ENCODE measurements at places on chromosomes 16 and 17. TPM values are rescaled to one million over a fixed set of nuclear protein-coding genes. Genes with fewer than 3 reads are reported as not detected.

DNA sequence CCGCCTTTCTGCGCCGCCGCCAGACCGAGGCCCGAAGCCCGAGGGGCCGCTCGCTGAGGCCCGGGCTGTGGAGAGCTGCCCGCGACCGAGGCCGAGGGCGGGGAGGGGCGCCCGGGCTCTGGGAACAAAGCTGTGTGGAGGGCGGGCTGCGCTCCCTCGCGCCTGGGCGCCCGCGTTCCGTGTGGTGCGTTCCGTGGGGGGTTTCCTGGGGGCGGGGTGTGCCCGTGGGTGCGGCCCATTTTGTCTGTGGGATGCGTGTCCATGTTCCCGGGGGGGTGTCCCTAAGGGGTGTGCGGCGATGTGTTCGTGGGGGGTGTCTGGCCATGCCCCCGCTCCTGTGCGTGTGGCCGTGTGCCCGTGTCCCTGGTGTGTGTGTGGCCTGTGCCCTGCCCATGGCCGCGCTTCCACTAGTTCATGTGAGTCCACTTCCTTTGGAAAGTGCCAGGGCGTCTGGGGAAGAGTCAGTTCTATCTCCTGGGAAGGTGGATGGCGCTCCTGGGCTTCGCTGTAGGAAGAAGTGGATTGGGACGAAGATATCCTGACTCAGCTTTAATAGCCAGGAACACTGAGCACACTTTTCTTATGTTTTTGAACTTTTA lies 520 bp downstream of the JPT2 start:
- no peaks in the 10 kb centered on the region for H3K27me3 ChIP-seq
- H3K27ac ChIP-seq: peak overlapping the region; percentile 71
- peak; percentile 42 for DNase-seq

Gene DNASE1L2
- total RNA-seq: 3.3 TPM

DNA sequence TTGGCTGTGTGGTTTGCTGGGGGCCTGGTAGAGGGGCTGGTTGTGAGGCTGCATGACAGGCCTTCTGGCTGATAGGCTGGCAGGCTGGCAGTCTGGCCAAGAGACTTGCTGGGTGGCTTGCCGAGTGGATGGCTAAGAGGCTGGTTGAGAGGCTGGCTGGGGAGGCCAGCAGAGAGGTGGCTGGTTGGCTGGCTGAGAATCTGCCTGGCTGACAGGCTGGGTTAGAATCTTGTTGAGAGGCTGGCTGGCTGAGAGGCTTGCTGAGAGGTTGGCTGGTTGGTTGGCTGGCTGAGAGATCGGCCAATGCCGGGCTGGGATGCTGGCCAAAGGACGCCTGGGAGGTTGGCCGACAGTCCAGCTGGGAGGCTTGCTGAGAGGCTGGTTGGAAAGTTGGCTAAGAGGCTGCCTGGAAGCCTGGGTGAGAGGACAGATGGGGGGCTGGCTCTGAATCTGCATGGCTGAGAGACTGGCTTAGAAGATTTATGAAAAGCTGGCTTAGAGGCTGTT lies 35.9 kb upstream of the ACSM2B start:
- peaks cover 16% of the 10 kb centered on the region for H3K27me3 ChIP-seq
- no peak overlapping the region for H3K27ac ChIP-seq
- DNase-seq: no peak
- H3K36me3 ChIP-seq: no peaks in the 10 kb centered on the region
- H3K4me1 ChIP-seq: no peaks in the 10 kb centered on the region
- H3K4me3 ChIP-seq: no peak overlapping the region

Gene WNT9B
- total RNA-seq: not detected

DNA sequence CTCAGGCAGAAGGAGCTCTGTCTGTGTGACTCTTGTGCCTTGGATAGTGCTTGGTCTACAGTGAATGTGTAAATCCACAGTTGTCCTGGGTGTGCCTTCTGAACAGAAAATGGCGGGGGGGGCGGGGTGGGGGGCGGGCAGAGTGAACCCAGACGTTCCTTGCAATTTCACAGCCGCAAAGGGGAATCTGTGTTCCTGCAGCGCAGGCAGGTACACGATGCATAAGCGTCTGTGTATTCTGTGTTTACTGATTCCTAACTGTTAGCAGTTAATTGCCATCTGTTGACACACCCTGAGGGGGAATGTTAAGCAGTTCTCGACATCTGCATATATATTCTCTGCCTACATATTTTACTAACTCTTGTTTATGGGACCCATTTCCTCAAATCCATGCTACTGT lies 123.5 kb upstream of the ZFHX3 start:
- peaks cover 4% of the 10 kb centered on the region for H3K4me1 ChIP-seq
- no peak for DNase-seq
- H3K27me3 ChIP-seq: no peaks in the 10 kb centered on the region

DNA sequence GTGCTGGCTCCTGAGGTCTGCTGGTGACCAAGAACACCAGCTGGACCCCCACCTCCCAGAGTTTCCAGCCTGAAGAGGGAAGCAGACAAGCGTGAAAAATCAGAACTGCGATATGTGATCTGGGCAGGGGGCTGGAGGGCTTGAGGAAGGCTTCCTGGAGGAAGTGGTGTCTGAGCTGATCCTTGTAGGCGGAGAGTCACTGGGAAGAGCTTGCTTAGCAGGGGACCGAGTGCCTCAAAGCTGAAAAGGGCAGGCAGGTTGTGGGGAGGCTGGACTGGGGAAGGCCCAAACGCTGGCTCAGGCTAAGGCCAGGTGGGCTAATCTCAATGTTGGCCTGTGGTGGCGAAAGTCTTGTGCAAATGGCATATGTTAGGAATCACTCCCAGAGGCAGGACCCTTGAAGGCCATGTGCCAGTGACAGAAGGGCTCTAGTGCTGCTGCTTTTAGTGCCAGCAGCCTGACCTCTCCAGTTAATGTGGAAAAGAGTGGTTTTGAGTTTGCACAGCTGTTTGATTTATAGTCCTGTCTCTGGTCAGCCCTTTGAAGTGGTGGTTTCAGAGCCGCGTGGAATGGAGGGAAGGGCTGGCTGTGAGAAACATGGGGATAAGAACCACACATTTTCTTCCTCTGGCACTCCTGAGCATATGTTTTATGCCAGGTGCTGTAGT lies 85.3 kb upstream of the LGALS9 start:
- H3K27me3 ChIP-seq: no peaks in the 10 kb centered on the region
- H3K4me1 ChIP-seq: peaks cover 73% of the 10 kb centered on the region
- peak overlapping the region; percentile 60 for H3K4me3 ChIP-seq
- H3K36me3 ChIP-seq: no peaks in the 10 kb centered on the region
- DNase-seq: no peak

Gene GAS7
- 1.6 TPM for total RNA-seq

GRCh38 chr17:51365090-51365489 lies 104.7 kb downstream of the UTP18 start:
- peak overlapping the region; percentile 66 for H3K27ac ChIP-seq
- no peaks in the 10 kb centered on the region for H3K36me3 ChIP-seq
